ENCODE measurements at places on chromosomes 2 and 18.

DNA sequence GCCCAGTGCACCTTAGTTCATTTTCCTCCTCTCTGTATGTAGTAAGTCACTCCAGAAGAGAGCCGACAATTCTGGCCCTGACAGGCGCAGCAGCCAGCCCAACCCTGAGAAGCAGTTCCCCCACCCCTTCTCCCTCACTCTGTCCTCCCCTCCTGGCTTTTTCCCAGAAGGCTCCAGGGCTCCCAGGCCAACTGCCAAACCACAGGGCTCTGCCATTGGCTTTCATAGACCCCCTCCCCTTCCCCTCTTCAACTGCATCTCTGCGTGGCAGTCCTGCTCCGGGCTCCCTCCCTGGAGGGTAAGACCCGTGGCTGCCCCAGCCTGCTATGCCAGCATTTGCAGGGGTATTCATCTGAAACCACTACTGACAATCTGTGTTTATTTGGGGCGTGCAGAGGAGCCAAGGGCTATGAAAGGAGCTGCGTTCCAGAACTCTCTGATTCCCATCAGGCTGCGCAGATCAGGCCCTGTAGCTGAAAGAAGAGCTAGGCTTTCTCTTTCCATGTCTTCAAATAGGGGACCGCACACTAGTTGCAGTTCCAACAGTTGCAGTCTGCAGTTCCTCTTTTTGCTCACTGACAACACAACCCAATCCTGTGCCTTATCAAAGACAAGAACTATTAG is 388.6 kb upstream of the TNP1 start:
- DNase-seq: peak; percentile 35

GRCh38 chr18:64474255-64474654 is 325.4 kb upstream of the LINC00305 start:
- no peak for DNase-seq

DNA sequence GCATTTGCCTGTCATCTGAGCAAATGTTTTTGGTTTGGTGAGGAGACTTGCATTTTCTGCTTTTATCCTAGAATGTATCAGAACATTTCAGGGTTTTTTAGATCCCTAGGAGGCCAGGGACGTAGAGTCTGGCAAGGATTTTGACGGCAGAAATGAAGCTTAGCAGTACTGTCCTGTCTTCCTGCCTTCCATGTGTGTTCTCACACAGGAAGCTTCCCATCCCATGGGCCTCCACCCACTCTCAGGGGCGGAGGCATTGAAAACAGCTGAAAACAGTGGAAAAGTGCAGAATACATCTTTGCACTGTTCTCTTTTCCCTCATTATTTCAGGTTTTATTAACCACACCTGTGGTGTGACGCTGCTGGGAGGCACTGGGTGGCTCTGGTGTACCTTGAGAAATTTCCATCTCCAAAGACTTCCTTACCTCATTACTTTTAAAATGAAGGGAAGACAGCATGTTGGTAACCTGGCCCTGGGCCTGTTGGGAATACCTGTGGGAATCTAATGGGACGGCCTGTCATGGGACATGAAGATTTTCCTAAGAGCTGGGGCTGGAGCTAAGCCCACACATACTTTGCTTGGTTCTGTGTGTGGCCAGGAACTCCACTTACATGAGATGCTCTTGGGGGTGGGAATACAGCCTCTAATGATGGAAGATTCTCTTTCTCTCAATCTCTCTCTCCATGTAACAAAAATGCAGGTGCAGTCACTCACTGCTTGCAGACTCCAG is 20.5 kb downstream of the PCARE start:
- peak; percentile 33 for DNase-seq

DNA sequence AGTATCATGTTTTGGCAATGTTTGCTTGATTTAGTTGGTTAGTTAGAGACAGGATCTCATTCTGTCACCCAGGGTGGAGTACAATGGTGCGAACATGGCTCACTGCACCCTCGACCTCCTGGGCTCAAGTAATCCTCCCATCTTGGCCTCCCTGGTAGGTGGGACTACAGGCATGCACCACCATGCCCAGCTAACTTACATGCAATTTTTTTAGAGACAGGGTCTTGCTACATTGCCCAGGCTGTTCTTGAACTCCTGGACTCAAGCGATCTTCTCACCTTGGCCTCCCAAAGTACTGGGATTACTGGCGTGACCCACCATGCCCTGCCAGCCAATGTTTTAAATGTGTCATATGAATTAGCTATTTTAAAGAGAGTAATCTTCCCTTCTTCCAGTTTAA is 16.3 kb upstream of the CDKL4 start:
- no peak for DNase-seq
